Dermis microvascular lymphatic vessel endothelial cell (primary cell): ENCODE measurements at places on chromosomes 4 and X. TPM values are rescaled to one million over a fixed set of nuclear protein-coding genes. Genes with fewer than 3 reads are reported as not detected.

Gene TMPRSS11F
- not detected in 2 replicates for total RNA-seq

Gene RTL5
- total RNA-seq = 0.13 and 0.38 TPM in 2 replicates

Gene SSX2B
- total RNA-seq = not detected in 2 replicates

Gene ART3
- not detected in 2 replicates for total RNA-seq

Gene DOK7
- under 0.01 TPM in 1 of 2 replicates, not detected in the other for total RNA-seq

Gene TTC29
- under 0.01 TPM in 1 of 2 replicates, not detected in the other for total RNA-seq
